CD8-positive, alpha-beta T cell (primary cell): ENCODE measurements at places on chromosomes 6 and 20. TPM values are rescaled to one million over a fixed set of nuclear protein-coding genes. Genes with fewer than 3 reads are reported as not detected.

The DYNLRB1 gene
- 34.9 TPM for total RNA-seq

The RNF217 gene
- not detected for total RNA-seq

The C20orf141 gene
- not detected for total RNA-seq

The C2 gene
- total RNA-seq: 1.1 TPM
